Activated B cell treated with CpG ODN at 0.5 μM for 24 hours (primary cell): ENCODE measurements at places on chromosomes 7 and 10.
A peak's percentile ranks its signal among the peaks of the same experiment; 100 is the strongest.

- DNase-seq: peak; percentile 90
These were observed at the start of gene KIF5B for GRCh38 chr10:32056136-32057035. Gene KIF5B, minus strand, starts transcription at chr10:32056425. Its CDS starts 452 bp downstream, at chr10:32055973.

- no peak for DNase-seq
These were observed 462.8 kb upstream of the ZWINT start for GRCh38 chr10:56823849-56824248.

GRCh38 chr10:287026-287709 lies 151.9 kb downstream of the ZMYND11 start:
- no peak for DNase-seq

GRCh38 chr10:72259491-72260238 lies 14.1 kb upstream of the DDIT4 start:
- no peak for DNase-seq
